ENCODE measurements at places on chromosomes 6 and 20.

GRCh38 chr20:25300496-25301170, 52.7 kb downstream of the PYGB start:
- no peak for DNase-seq

GRCh38 chr6:157060440-157060952, 262.8 kb downstream of the TMEM242 start:
- DNase-seq = no peak

GRCh38 chr6:159464816-159465215, 228.2 kb downstream of the SOD2 start:
- DNase-seq = no peak

DNA sequence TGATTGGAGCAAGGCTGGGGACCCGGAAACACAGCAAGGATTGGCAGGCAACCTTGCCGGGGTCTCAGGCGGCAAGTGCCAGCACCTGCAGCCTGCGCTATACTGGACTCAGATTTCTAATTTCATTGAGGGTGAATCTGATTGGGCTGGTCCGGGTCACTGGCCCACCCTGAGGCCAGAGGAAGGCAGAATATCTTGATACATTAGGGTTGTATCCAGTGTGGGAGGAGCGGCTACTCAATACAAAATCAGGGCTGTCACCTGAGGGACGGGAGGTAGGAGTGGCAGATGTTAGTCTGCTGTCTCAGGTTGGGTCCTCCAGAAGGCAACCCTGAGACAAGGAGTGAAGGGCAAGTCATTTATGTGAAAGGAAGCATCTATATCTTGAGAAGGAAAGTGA, 40.7 kb downstream of the BFSP1 start:
- DNase-seq = no peak

GRCh38 chr20:23624324-23624691, 13.4 kb downstream of the CST3 start:
- no peak for DNase-seq

GRCh38 chr20:36754656-36755222, 8.8 kb upstream of the NDRG3 start:
- no peak for DNase-seq

All from cortex of kidney (tissue), 1 donor.